ENCODE measurements at places on chromosomes 1 and 21.

DNA sequence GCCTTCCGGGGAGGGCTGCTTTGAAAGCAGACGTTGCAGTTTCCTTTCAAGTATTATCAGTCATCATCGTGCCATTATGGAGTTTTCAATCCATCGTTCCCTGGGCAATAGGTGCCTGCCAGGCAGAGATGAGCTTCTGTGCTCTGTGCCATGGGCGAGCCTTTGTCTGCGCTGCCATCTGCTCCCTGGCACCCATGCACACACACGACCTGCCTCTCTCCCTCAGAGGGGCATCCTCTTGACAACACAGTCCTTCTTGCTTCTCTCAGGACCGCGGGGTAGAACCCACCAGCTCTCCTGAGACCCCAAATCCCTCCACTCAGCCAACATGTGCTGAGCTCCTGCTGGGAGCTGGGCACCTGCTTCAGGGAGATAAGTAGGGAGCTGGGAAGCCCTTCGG, 149.3 kb downstream of the HMGB4 start:
- DNase-seq: no peak

- DNase-seq: no peak
These were observed 30.7 kb downstream of the TUFT1 start for GRCh38 chr1:151570819-151571218.

- DNase-seq: no peak
These were observed 16.9 kb downstream of the GPR157 start for GRCh38 chr1:9111957-9112356.

GRCh38 chr1:31579374-31579773, 3.1 kb downstream of the TINAGL1 start:
- no peak for DNase-seq

- no peak for DNase-seq
These were observed 30.2 kb upstream of the RGS8 start for GRCh38 chr1:182714546-182714945.

- DNase-seq: no peak
These were observed 111.8 kb upstream of the USP25 start for GRCh38 chr21:15617964-15618363.

DNA sequence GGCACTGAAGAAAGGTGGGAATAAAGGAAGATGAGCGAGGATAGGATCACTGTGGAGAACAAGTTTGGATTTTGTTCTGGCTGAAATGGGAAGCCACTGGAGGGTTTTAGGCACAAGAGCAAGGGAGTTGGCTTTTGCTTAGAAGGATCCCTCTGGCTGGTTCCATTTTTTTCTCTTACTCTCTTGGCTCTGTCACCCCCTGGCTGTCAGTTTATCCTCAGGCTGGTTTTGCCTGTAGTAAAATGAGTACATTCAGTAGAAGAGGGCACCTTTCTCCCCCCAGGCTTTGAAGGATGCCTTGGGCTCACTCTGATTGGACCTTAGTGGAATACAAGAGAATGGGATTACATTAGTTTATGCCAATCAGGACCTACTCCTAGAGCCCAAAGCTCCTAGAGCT, 17.1 kb downstream of the CACHD1 start:
- DNase-seq: no peak

DNA sequence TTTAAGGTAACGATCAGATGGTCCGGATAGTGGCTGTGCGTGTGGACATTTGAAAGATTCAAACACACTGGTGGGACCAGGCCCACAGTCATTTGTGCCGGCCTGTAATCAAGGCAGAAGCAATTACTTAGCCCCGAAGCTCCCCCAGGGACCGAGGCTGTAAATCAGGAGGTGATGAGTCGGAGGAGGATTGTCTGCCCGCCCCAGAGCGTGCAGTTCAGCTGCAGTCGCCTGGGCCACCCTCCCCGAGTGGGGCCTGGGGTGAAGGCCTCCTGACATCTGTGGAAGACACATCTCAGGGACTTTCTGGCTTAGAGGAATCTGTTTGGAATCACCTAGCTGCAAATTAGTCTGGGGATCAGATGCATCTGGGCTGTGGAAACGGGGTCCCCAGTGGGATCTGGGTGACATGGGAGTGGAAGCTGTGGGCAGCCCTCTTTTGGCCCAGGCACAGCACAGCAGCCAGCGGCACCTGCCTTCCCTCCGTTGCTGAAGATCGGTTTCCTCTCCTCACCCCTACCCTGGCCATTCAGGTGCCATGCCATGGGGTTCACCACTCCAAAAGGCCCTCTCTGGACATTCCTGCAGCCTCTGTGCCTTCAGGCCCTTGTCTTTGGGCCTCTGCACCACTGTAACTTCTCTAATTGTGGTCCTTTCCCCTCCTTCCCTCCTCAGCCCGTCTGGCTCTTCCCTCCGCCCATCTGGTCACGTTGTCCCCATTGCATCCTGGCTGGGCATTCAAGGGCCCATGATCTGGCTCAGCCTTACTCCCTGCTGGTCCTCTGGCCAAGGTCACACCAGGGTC, 25.7 kb downstream of the LHX4 start:
- DNase-seq: no peak

GRCh38 chr1:222106377-222106776, 364.5 kb upstream of the DUSP10 start:
- no peak for DNase-seq

DNA sequence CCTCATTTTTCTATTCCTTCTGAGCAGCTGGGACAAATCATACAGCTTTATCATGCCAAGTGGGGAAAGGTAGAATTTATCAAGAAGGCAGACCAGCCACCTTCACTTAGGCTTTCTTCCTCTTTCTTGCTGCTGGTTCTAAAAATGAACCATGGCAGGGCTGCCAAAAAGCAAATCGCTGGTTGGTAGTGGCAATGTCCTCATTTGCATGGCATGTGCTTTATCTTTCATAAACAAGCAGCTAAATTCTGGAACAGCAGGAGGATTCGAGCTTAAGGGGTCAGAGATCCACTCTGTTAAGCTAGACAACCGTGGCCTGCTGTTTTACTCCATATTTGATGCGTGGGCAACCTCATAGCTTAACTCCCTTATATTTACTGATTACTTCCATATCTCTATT, 91.3 kb downstream of the RPE65 start:
- DNase-seq: peak; percentile 31

All from CD14-positive monocyte (primary cell).